Pancreas (tissue), 10 donors: ENCODE measurements at places on chromosomes 2 and 18.

DNA sequence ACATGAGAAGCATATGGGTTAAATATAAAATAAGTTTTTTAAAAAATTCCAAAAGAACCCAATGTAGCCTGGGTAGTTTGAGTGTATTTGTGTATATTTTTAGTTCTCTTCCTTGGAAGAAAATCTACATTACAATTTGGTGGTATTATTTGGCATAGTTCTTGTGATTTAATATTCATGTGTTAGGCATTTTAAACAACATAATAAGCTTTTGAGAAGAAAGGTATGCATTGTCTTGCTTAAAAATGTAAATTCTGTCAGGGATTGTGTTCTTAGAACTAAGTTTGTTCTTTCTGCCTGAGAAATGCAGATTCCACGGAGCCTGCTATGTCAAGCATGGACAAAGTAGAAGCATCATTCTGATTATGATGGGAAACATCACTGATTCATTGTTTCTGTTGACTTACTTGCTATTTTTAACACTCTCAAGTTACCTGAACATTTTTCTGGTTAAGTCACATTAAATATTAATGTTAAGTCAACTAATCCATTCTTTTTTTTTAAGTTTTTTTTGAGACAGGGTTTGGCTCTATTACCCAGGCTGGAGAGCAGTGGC, 49.4 kb downstream of the TNFRSF11A start:
- no peak for DNase-seq

- DNase-seq: no peak
Observed at GRCh38 chr2:173596244-173596643, 241.6 kb downstream of the CDCA7 start.

- DNase-seq: no peak
Observed at GRCh38 chr2:228703152-228703551, 521.7 kb upstream of the SPHKAP start.

DNA sequence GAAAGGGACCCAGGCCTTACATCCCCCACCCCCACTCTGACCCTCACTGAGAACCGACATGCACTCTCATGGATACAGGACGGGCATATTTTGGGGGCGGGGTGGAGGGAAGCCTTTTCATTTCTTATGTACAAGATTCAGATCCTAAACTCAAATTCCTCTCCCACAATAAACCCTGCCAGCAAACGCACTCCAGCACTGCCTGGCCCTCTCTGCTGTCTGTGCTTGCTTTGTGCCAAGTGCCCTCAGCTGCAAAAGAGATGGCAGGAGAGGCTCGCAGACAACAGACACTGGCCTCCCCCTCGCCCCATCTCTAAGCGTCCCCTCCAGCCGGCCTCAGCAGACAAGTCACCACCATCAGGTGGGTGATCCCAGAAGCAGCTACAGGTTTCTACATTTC, 42.4 kb downstream of the FAM168B start:
- DNase-seq: no peak
